Stimulated activated CD8-positive, alpha-beta memory T cell treated with anti-CD3 and anti-CD28 coated beads, Interleukin-7, amount 100 ng/mL, for 1 hour (primary cell): ENCODE measurements at places on chromosomes 2 and 18.

DNA sequence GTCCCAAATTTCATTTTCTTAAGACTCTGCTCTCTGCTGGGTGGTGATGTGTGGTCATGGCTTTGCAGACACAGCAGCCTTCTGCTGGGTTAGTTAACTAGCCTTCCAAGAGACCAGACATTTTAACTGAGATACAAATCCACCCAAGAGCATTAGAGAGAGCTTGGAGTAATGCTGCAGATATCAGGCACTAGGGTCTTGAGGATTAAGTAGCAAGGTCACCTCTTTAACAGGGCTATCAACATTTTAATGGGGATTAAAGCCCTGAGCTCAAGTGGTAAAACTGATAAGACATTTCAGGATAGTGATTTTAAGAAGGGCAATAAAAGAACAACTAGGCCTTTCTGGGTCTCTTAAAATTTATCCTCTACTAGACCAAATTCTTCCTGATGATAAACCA is 461.2 kb downstream of the MEIS1 start:
- no peak for DNase-seq

DNA sequence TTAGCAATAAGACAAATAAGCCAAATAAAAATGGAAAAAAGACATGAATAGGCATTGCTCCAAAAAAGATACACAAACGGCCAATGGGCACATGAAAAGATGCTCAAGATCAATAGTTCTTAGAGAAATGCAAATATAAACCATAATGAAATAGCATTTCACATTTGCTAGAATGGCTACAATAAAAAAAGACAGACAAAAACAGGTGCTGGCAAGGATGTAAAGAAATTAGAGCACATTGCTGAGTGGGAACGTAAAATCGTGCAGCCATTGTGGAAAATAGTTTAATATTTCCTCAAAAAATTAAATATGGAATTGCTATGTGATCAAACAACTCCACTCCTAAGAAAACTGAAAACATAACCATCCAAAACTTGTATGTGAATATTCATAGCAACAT is 160.0 kb upstream of the SPATS2L start:
- DNase-seq = no peak

DNA sequence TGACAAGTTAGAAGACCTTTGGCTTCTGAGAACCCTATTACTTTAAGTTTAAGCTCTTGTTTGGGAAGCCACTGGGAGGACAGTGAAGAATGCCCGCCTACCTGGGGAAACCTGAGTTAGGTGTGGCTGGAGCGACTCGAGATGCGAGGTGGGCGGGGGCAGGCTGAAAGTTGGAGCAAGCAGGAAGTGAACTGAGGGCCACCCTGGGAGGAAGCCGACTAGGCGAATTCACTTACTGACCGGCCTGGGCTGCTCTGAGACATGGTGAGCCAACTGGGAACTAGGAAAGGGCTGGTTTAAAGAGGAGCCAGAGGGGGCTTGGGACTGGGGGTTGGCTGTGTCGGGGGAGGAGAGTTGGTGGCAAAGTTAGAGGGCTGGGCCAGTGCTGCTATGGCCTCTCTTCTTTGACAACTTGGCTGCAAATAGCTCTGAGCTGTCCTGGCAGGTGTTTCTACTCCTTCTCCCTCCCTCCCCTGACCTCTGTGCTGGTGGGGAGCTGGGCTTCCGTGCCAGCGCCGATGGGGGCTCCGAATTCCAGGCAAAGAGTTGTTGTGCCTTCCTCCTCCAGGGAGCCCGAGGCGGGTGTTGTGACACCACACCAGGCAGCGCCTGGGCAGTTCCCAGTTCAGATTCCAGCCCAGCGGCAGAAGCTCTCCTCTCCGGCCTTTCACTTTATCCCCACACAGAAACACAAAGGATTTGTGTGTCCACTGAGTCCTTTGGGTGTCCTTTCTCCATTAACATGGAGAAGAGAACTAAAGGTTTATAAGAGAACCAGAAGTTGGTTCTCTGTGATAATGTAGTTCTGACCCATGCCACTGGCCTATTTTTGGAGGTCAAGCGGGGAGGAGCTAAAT is at the start of gene VAMP8:
Gene VAMP8, plus strand, starts transcription at position 201 of the 857 bp plus-strand sequence. Its CDS starts 61 bp downstream, at position 262.
- DNase-seq = peak; percentile 16

DNA sequence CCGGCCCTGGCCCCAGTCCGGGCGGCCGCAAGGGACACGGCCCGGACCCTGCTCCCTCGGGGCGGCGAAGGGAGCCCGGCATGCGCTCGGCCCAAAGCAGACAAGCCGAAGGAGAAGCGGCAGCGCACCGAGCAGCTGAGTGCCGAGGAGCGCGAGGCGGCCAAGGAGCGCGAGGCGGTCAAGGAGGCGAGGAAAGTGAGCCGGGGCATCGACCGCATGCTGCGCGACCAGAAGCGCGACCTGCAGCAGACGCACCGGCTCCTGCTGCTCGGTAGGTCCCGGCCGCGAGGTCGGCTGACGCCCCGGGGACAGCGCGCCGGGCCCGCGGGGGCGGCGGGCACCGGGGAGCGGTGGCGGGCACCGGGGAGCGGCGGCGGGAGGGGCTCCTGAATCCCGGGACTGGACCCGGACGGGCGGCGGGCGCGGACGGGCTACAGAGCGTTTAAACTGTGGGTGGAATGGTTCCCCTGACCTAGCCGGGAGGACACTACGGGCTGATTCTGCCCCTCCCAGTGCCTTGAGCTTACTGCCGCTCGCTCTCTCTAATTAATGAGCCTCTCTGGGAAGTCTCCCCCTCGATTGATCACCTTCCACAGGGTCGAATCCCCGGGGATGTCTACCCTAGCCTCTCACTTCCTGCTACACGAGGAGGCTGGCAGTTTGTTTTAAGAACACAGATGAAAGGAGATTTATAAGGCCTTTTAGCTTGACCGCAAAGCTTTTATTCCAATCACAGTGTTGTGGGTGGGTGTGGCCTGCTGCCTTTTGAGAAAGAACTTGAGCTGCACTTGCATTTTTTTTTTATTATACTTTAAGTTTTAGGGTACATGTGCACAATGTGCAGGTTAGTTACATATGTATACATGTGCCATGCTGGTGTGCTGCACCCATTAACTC is 853 bp downstream of the GNAL start:
- no peak for DNase-seq

- DNase-seq = no peak
Observed at GRCh38 chr2:226137201-226137811, 662.3 kb downstream of the IRS1 start.

DNA sequence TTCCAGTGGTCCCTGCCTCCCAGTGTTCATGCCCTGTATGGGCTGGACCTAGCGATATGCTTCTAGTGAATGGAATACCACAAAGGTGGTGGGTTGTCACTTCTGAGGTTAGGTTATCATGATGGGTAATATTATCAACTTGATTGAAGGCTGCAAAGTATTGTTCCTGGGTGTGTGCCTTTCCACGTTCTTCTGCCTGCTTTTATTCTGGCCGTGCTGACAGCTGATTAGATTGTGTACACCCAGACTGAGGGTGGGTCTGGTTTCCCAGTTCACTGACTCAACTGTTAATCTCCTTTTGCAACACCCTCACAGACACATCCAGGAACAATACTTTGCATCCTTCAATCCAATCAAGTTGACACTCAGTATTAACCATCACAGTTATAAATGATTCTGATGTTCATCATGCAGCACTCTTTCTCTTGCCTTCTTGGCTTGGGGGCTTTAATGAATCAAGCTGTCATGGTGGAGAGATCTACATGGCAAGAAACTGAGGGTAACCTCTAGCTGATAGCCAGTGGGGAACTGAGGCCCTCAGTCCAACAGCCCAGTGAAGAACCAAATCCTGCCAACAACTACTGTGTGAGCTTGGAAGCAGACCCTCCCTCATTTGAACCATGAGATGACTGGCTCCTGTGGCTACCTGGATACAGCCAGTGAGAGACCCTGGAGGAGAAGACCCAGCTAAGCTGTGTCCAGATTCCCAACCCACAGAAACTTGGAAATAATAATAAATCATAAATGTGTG is 63.0 kb upstream of the CELF4 start:
- DNase-seq = no peak

DNA sequence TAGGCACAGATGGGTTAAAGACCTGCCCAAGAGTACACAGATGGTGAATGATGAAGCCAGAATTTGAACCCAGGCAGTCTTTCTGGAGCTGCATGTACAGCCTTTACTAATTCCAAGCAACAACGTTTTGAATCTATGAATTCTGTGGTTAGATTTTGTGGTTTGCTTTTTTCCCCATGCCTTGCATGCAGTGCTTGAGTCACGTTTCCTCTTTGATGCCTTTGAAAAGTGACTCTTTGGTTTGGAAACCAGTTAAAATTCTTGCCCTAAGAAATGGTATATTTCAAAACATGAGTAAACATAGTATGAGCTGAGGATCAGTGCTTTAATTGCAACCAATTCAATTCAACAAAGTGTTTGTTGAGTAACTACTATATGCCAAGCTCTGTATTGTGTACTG is 48.2 kb upstream of the PPM1B start:
- no peak for DNase-seq

DNA sequence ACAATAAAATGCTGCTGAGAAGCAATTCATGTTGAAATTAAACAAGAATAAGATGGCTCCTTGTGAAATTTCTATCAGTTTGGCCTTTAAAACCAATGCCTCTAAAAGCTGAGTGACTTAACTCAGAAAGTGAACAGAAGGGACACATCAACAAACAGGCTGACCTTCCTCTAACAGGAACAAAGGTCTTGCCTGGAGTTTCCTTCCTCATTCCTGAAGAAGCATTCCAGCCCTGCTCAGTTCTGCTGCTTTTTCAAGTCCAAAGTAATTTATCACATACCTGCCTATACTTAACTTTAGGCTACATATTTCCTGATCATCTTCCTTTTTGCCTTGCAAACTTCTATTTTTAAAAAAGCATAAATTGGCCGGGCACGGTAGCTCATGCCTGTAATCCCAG is 14.1 kb downstream of the PTRHD1 start:
- no peak for DNase-seq
